ENCODE measurements at places on chromosomes 6 and 20. TPM values are rescaled to one million over a fixed set of nuclear protein-coding genes. Genes with fewer than 3 reads are reported as not detected.

- H3K4me3 ChIP-seq = no peak overlapping the region
- peaks cover 18% of the 10 kb centered on the region for H3K4me1 ChIP-seq
- DNase-seq = no peak
- no peak overlapping the region for H3K27ac ChIP-seq
These were observed 4.9 kb upstream of the RNF24 start for GRCh38 chr20:4020256-4020655.

GRCh38 chr6:14060971-14061370 lies 56.6 kb upstream of the CD83 start:
- H3K27ac ChIP-seq = no peak overlapping the region
- H3K36me3 ChIP-seq = peaks cover 2% of the 10 kb centered on the region
- peaks cover 53% of the 10 kb centered on the region for H3K27me3 ChIP-seq

- H3K4me3 ChIP-seq = no peak overlapping the region
- no peaks in the 10 kb centered on the region for H3K27me3 ChIP-seq
- H3K36me3 ChIP-seq = no peaks in the 10 kb centered on the region
- DNase-seq = no peak
- peaks cover 59% of the 10 kb centered on the region for H3K4me1 ChIP-seq
These were observed 62.6 kb upstream of the GGTLC1 start for GRCh38 chr20:24051160-24051559.

GRCh38 chr6:16676978-16677377 lies 84.3 kb downstream of the ATXN1 start:
- peak overlapping the region; percentile 56 for H3K27ac ChIP-seq
- no peaks in the 10 kb centered on the region for H3K27me3 ChIP-seq
- no peak for DNase-seq
- peaks cover 9% of the 10 kb centered on the region for H3K36me3 ChIP-seq
- H3K4me3 ChIP-seq = peak overlapping the region; percentile 49

DNA sequence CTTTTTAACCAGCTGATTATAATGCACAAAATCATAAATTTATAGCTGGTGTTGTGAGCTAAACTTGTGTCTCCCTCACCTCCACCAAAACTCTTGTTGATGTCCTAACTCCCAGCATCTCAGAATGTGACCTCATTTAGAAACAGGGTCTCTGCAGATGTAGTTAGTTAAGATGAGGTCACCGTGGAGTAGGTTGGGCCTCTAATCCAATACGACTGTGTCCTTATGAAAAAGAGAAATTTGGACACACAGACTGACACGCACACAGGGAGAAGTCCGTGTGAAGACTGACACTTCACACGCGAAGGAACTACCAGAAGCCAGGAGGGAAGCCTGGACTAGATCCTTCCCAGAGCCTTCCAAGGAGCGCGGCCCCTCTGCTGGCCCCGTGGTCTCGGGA lies 46.5 kb downstream of the TRAM2 start:
- DNase-seq = no peak
- H3K36me3 ChIP-seq = no peaks in the 10 kb centered on the region
- H3K27ac ChIP-seq = no peak overlapping the region

GRCh38 chr6:10141746-10142443 lies 273.0 kb downstream of the TFAP2A start:
- H3K27me3 ChIP-seq = peaks cover 16% of the 10 kb centered on the region
- H3K36me3 ChIP-seq = no peaks in the 10 kb centered on the region
- no peak overlapping the region for H3K27ac ChIP-seq
- peaks cover 2% of the 10 kb centered on the region for H3K4me1 ChIP-seq

DNA sequence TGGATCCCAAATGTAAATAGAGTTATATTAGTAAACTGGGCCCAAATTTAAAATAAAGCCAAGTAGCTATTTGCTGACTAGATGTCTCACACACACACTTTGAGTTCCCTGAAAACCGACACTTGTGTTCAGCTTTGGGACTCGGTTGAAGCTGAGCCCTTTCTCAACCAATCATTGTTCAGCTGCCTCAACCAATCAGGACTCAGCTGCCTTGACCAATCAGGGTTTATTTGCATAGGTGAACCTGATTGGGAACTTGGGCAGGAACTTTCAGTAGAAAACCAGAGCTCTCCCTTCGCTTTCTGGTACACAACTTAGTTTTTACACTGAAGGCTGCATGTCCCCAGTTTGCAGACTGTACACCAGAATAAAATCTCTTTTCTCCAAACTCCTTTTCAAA lies 301.7 kb downstream of the FOXA2 start:
- no peak overlapping the region for H3K4me3 ChIP-seq
- no peaks in the 10 kb centered on the region for H3K27me3 ChIP-seq
- H3K36me3 ChIP-seq = peaks cover 1% of the 10 kb centered on the region
- no peak overlapping the region for H3K27ac ChIP-seq
- DNase-seq = no peak

DNA sequence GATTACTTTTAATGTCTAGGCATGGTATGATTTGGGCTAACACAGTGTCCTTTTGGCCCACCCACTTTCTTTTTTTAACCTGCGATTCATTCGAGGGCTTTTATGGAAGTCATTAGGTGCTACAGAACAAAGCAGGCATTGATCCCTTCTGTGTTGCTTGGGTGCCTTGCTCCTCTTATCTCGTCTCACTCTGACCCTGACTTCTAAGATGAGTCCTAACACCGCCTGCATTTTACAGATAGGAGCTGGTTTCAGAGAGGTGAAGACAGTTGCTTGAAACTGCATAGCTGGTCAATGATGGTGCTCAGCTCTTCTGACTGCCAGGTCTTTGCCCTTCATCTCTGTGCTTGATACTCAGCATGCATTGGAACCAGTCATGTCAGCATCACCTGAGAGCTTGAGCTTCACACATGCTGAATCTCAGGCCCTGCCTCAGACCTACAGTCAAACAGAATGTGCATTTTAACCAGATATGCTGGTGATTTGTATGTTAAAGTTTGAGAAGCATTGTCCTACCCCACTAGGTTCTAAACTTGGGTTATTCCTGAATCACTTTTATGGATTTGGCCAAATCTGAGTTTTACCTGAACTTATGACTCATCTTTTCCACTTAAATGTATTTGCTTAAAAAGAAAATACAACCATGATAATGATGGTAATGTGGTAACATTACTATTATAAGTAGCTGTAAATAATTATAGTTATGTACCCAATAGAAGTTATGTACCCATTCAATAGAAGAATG lies 142.3 kb downstream of the PLCB4 start:
- no peak overlapping the region for H3K27ac ChIP-seq
- no peaks in the 10 kb centered on the region for H3K36me3 ChIP-seq
- DNase-seq = no peak
- no peaks in the 10 kb centered on the region for H3K4me1 ChIP-seq

DNA sequence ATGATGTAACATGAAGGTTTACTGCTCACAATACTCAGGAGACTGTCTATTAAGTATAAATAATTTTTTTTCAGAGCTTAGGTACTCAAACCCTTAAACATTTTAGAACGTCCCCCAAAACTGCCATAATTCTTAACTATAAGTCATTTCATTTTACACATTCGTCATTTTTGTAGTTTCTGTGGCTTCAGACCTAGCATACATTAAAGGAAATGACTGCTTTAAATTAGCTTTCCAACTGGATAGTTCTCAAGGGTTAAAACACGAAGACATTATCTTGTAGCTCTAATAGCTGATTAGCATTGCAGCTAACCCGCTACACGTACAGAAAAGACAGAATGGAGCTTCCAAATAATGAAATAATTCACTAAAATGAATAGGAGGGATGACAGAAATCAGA lies 24.9 kb upstream of the PLN start:
- H3K4me3 ChIP-seq = no peak overlapping the region
- H3K36me3 ChIP-seq = peaks cover 11% of the 10 kb centered on the region
- DNase-seq = no peak
- H3K27me3 ChIP-seq = no peaks in the 10 kb centered on the region

DNA sequence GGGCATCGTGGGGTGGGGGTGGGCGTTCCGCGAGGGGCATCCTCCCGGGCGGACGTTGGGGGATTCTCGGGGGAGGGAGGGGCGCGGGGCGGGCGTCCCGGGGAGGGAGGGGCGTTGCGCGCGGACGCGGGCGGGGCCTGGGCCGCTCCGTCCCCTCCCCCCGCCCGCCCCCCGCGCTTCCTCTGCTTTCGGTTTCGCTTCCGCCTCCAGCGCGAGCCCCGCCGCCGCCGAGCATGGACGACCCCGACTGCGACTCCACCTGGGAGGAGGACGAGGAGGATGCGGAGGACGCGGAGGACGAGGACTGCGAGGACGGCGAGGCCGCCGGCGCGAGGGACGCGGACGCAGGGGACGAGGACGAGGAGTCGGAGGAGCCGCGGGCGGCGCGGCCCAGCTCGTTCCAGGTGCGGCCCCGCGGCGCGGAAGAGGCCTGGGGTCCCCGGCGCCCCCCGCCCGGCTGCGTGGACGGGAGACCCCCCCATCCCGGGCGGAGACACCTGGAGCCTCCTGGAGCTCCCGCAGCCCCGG lies at the start of gene OGFR:
TSS of gene OGFR (plus strand) at position 209 of the 528 bp plus-strand sequence. CDS start at position 234, 25 bp downstream.
- DNase-seq = peak; percentile 78
- H3K27me3 ChIP-seq = no peaks in the 10 kb centered on the region
- H3K36me3 ChIP-seq = peaks cover 2% of the 10 kb centered on the region

DNA sequence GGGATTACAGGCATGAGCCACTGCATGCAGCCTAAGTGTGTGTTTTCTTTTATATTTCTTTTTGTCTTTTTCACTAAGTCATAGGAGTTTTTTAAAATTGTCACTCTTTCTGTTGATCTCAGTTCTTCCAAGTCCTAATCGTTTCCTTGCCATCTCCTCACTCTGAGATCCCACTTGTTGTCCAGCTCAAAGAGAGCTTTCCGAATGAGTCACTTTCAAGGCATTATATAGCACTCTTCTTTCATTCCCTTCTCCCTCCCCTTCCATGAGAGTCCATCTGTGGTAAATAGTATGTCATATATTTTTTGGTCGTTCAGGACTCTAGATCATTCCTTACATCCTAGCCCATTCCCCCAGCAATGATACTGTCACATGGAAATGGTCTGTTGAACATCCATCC lies 4.3 kb downstream of the VAPB start:
- H3K4me3 ChIP-seq = peak overlapping the region; percentile 9
- H3K27me3 ChIP-seq = no peaks in the 10 kb centered on the region
- H3K36me3 ChIP-seq = peaks cover 17% of the 10 kb centered on the region

- no peaks in the 10 kb centered on the region for H3K27me3 ChIP-seq
- no peak overlapping the region for H3K4me3 ChIP-seq
- H3K36me3 ChIP-seq = no peaks in the 10 kb centered on the region
- no peaks in the 10 kb centered on the region for H3K4me1 ChIP-seq
These were observed 149.8 kb downstream of the EYS start for GRCh38 chr6:65557224-65557623.

- no peaks in the 10 kb centered on the region for H3K27me3 ChIP-seq
- H3K4me3 ChIP-seq = no peak overlapping the region
- DNase-seq = no peak
- H3K36me3 ChIP-seq = no peaks in the 10 kb centered on the region
- no peak overlapping the region for H3K27ac ChIP-seq
These were observed 297.4 kb downstream of the HIVEP2 start for GRCh38 chr6:142647449-142648035.

DNA sequence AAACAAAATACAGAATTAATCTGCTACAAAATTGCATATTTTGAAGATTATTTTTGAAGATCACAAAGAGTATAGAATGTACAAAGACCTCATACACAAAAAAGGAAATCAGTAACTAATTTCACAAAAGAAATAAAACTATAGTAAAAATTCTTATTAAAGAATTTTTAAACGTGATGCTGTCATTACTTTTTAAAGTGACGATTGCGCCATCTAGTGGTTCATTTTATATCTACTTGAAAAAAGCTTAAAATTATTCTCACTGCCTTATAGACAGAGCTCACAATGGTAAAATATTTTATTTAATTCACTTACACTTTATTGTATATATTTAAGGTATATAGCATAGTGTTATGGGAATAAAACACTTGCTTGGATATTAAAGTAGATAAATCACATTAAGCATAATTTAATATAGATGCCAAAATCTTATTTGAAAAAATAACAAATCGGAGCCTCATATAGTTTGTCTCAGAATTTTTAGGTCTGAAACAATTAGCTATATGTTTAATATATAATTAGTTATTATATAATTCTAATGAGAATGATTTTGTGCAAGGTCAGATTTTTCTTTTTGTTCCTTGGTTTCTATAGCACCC lies 128.8 kb downstream of the PHF3 start:
- H3K27ac ChIP-seq = no peak overlapping the region
- no peaks in the 10 kb centered on the region for H3K36me3 ChIP-seq
- DNase-seq = no peak
- no peaks in the 10 kb centered on the region for H3K27me3 ChIP-seq
- no peaks in the 10 kb centered on the region for H3K4me1 ChIP-seq

SLC9A8 gene
- 19.9 TPM for total RNA-seq

EPM2A gene
- 13.6 TPM for total RNA-seq

RNASET2 gene
- 46.3 TPM for total RNA-seq

UBE2V1 gene
- 150 TPM for total RNA-seq
